Urothelium cell line (cell line): ENCODE measurements at places on chromosomes 7 and 10.

GRCh38 chr10:47334466-47335295 is 12.4 kb downstream of the GDF2 start:
- DNase-seq: no peak

DNA sequence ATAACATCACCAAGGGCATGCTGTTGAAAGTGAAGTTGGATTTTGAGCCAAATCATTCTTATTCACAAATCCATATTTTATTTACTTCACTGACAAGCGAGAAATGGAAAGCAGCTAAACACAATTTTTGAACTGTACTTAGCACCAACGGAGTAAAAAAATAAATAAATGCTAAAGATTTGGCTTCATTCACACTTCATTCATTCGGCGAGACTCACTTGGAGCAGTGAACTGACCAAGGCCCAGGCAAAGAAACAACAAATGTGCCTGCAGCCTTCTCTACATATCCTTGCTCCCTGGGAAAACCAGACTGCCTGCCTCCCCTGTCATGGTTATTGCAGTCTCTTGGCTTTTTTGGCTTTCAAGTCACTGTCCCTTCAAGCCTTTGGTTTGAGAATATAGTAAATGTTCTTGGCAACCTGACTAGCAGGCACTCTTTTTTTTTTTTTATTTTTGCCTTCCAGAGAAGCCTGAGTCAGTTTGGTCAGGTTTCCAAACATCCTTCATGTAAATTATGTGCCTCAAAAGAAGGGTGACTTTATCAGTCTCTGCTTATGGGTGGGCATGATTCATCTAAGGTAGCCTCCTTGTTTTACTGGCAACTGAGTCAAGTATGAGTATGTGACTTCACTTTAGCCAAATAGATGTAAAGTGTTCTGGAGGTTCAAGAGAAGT is 177.6 kb upstream of the MEOX2 start:
- DNase-seq: no peak

- DNase-seq: no peak
These were observed 29.8 kb upstream of the FGFR2 start for GRCh38 chr10:121627876-121628581.

DNA sequence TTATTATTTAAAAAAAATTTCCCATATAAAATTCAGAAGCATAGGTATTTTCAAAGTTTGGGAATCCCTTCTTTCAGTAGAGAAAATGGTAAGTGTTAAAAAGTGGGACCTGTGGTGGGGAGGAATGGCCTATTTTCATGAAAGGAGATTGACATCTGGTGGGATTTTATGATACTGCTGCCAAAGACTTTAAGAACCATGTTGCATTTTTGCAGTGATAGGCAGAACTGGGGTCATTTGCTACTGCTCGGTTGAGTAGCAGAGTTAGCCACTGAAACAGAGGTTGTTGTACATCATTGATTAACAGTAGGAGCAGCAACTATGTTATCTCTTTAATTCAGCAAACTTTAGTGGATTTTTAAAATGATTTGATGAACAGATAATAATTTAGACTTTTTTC is 4.4 kb downstream of the BICC1 start:
- no peak for DNase-seq

- DNase-seq: no peak
These were observed 107.5 kb downstream of the CCDC71L start for GRCh38 chr7:106553446-106553836.

DNA sequence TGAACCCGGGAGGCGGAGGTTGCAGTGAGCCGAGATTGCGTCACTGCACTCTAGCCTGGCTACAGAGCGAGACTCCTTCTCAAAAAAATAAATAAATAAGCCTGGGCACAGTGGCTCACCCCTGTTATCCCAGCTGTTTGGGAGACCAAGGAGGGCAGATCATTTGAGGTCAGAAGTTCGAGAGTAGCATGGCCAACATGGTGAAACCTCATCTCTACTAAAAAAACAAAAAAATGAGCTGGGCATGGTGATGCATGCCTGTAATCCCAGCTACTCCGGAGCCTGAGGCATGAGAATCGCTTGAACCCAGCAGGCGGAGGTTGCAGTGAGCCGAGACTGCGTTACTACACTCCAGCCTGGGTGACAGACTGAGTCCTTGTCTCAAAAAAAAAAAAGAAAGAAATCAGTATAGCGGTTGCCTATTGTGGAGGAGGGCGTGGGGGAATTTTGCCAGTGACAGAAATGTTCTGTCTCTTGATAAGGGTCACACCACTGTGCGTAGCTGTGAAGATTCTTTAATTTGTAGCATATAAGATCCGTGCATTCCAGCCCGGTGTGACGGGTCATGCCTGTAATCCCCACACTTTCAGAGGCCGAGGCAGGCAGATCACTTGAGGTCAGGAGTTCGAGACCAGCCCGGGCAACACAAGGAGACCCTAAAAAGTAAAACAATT is 17.9 kb upstream of the EIF3B start:
- DNase-seq: no peak

GRCh38 chr7:156074982-156075615 is 262.8 kb upstream of the SHH start:
- no peak for DNase-seq

GRCh38 chr10:72088889-72089575 is 681 bp upstream of the SPOCK2 start:
- no peak for DNase-seq

- no peak for DNase-seq
These were observed 390.0 kb downstream of the TNS3 start for GRCh38 chr7:47191876-47192291.

- no peak for DNase-seq
These were observed 78.3 kb downstream of the DYNC2I1 start for GRCh38 chr7:158934628-158935027.

DNA sequence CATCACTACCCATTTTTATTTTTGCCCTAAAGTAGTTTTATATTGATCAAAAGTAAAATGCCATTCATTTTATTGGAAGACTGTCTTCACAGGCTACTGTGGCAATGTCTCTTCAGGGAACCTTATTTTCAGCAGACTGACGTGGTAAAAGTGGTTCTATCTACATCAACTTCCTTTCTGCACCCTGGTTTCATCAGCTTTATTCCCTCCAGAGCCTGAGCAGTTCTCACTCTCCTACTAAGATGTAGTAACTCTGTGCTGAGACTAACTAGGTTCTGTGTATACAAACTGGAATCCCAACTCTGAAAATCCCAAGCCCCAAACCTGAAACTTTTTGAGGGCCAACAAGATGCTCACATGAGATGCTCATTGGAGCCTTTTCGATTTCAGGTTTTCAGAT is 155.3 kb downstream of the SFMBT2 start:
- DNase-seq: no peak

- no peak for DNase-seq
These were observed 87.4 kb downstream of the CPED1 start for GRCh38 chr7:121075952-121076349.

DNA sequence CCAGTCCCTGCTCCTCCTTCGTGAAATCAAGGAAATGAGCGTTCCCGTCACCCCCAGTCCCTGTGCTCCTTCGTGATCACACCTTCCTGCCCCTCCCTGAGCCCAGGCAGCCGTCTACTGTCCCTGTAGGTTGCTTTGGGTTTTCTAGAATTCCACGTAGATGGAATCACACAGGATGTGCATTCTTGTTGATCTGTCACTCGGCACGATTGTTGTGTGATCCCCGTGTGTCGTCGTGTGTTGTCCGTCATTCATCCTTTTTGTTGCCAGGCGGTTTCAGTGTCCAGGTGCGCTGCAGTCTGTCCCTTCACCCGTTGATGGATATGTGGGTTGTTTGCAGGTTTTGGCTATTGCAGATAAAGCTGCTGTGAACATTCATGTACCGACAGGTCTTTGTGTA is 9.4 kb downstream of the MTG1 start:
- DNase-seq: no peak

- DNase-seq: no peak
These were observed 221.7 kb downstream of the ARHGAP21 start for GRCh38 chr10:24502006-24502405.

DNA sequence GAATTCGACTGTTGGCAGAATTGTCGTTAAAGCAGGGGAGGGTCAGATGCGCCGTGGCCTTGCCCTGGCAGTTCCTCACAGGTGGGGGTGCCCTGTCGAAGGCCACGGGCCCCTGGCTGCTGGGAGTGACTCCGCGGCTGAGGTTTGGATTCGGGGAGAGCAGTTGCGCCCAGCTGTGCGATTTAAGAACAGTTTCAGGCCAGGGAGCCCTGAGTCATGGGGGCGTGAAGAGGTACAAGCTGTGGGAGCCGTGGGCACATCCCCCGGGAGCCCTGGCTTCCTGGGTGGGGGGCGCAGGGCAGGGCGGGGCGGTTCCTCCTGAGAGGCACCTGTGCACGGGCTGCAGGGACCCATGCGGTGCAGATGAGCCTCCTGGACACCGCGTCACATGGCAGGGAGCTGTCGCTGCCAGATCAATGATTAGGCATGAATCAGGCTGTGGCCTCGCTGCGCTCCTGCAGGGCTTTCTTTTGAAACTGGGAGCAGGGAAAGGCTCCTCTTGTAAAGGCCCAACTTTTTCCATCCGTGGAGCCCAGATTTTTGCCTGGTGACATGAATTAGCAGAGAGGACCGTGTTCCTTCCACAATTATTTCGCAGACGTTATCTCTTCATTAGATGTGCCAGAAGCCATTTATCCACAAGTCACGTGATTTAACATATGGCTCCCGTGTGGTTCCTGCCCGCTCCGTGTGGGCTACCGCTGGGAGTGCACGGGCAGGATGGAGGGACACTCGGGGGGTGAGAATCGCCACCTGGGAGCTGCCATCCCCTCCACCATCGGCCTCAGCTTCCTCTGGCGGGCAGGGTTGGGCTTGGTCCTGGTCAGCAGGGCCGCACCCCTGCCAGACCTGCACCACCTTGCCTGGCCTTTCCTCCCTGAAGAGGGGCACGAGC is 918 bp downstream of the PWWP2B start:
- DNase-seq: peak; percentile 30

- no peak for DNase-seq
These were observed 171.2 kb downstream of the PRKAG2 start for GRCh38 chr7:151705636-151706276.

GRCh38 chr7:18572885-18573284 is 77.3 kb downstream of the HDAC9 start:
- DNase-seq: no peak

DNA sequence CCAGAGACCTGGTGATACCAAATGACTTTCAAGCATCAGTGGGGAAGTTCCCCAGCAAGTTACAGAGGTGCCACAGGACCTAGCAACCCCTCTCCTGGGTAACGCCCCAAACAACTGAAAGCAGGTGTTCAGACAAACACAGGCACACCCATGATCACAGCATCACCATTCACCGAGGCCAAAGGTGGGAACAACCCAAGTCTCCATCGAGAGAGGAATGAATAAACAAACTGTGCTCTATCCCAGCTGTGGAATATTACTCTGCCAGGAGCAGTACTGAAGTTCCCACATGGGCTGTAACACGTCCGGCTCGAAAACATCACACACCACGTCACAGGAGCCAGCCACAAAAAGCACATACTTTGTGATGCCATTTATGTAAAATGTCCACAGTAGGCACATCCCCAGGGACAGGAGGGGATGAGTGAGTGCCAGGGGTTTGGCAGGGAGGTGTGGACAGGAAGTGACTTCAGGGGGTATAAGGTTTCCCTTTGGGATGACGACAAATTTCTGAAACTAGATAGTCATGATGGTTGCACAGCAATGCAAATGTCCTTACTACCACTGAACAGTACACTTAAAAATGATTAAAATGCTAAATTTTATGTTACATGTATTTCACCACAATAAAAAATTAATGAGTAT is 222.8 kb downstream of the TNS3 start:
- no peak for DNase-seq

DNA sequence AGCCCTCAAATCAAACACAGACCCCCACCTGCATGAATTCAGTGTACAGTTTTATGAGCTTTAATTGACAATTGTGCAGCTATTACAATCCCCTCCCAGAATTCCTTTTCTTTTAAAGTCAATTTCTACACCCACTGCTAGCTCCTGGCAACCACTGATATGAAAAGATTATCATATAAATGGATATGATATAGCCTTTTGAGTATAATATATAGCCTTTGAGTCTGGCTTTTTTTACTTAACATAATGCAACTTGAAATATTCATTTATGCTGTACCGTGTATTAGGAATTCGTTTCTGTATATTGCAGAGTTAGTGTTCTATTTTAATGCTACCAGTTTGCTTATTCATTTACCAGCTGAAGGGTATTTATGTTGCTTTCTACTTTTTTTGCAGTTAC is 127.7 kb downstream of the CCSER2 start:
- no peak for DNase-seq

DNA sequence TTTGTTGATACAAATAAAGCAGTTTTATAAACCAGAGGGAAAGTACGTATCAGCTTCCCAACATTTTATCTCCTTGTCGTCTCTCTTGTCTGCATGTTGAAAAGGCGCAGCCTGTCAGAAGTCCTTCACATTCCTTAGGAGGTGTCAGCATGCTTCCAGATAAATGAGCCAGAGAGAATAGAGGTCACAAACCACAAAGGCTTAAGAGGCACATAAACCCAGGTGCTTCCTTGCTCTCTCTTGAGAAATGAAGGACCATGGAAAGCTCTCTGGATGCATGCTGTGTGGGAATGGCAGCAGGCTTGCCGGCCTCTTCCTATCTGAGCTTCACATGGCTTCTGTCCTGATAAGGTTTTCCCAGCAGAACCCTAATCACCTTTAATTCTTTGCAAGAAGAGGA is 448.5 kb downstream of the XPNPEP1 start:
- no peak for DNase-seq

DNA sequence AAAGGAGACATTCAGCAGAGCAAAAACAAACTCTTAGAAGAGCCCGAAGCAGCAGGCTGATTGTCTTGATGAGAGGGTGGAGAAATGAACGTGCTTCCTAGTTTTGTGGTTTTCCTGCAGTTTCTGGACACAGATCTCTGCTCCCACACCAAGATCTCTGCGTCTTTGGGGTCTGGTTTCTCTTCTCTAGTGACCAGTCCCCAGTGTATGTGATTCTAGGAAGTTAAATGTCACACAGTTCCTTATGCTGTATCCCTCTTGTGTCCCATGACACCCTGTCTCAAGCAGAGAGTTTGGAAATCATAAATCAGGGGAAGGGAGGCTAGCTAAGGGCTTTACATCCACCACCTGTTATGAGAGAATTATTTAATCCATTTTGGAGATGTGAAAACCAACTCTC is 55.4 kb upstream of the KLF14 start:
- DNase-seq: no peak

- no peak for DNase-seq
These were observed 49.6 kb downstream of the LGI1 start for GRCh38 chr10:93807371-93807770.

DNA sequence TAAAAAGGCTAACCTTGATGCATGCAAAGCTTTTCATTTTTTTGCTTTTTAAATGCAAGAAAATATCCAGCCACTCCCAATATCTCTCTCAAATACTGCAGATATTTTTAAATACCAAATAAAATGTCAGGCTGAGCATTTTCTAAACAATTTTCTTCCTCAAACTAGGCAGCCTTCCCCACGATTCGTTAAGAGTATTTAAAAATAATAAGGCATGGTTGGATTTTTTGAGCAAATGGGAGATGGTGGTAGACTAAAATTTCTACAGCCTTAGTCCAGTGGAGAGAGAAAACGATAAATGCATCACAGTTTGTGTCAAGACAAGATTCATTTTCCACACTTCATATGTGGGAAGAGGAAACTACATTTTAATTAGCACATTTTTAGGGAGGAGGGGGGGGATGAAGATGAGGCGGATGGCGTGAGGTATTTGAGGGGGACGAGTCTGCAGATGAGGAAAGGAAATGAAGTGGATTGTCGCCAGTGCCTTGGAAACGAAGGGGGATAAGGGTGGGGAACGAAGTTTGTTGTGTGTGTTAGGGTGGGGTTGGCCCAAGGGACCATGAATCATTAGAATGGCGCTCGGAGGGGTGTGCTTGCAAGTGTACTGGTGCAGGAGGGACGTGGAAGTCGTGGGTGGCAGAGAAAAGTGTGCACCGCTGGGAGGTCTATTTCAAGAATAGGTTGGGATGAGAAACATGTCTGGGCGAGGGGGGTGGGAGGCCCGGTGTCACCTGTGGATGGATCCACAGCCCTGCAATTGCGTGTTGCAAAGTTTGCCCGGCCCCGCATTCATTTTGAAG is 1.2 kb upstream of the ADD3 start:
- peak; percentile 72 for DNase-seq
